ENCODE measurements at places on chromosomes 6 and 20. TPM values are rescaled to one million over a fixed set of nuclear protein-coding genes. Genes with fewer than 3 reads are reported as not detected.

DNA sequence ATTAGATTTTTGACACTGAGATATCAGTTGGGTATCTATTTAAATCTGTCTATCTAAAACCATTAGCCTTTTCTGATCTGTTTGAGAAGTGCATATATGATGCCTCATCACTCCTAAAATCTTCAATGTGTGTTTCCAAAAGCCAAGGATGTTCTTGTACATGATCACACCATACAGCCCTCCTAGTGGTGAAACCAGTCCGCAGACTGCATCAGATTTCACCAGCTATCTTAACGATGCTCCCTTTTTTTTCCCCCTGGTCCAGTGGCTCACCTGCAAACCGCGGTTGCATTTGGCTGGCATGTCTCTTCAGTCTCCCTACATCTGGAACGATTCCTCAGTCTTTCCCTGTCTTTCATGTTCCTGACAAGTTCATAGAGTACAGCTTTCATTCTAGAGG, 4.0 kb downstream of the KIZ start:
- DNase-seq = no peak

GRCh38 chr6:31400467-31401289, 2.7 kb upstream of the MICA start:
- DNase-seq = peak; percentile 48

GRCh38 chr6:169950558-169950957, 199.1 kb downstream of the ERMARD start:
- peak; percentile 4 for DNase-seq

DNA sequence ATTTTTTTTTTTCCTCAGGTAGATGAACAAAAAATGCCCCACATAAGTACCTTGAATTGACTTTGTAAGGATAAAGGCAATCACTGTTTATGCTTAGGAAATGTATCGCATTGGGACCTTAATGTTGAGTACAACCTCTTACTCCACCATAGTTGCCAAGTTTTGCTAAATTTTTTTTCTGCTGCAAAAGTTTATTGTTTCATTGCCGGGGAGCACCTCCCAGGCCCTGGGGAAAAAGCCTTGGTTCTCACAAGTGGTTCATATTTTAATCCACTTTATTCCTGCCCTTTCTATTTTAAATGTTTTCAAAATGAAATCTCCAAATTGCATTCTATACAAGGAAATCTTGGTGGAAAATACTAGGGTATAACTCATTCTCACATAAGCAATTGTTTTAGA, 52.3 kb upstream of the UTRN start:
- no peak for DNase-seq

Gene GRM1
- total RNA-seq = 25.0 TPM

DNA sequence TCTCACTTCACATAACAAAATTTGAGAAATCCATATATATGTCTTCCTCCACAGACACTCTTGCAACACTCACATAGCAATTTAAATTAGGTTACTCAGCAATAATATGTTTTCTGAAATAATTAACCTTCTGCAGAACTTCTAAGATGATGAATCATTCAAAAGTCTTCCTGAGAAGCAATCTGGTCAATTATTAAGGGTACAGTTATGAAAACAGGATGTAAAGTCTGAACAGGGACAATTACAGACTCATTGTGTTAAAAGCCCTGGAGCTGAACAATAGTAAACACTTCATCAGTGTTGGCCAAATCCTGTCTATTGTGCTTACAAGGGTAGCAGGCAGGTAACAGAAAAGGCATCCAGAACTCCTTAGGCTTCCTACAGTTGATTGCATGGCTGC, 75.4 kb downstream of the FILIP1 start:
- DNase-seq = no peak

Gene HDGFL1
- 1.3 TPM for total RNA-seq

DNA sequence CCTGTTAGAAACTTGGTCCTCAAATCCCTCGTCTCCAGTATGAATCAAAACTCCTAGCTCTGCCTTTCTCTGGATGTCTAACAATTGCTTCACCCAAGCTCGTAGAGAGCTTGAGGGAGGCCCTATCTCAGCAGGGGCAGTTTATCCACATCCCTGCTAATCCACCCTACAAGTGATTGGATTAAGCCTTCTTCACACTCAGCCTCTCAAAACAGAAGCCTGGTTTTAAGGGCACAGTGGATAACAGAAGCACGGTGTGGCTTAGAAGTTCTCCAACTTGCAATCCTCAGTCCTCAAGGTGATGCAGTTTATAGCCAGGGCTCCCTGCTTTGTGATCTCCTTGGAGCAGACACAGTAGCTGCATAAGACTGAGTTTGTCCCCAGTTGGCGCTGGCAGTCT, 383.9 kb downstream of the KIF16B start:
- DNase-seq = no peak

DNA sequence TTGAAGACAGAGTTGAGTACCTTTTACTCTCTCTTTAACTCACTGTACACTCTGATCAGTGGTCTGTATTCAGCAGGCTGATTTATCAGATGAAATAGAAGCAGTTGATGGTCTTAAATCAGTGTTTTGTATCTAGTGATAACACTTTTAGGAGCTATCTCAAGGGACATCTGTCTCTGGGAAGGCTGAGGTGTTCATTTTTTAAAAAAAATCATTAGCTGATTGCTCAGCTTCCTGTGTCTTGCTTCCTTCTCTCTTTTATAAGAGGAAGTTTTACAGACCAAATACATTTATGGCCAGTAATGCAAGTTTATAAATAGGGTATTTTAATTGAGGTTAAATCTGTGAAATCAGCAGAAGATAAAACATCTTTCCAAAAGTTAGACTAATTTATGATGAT, 12.0 kb upstream of the CCDC170 start:
- DNase-seq = no peak

DNA sequence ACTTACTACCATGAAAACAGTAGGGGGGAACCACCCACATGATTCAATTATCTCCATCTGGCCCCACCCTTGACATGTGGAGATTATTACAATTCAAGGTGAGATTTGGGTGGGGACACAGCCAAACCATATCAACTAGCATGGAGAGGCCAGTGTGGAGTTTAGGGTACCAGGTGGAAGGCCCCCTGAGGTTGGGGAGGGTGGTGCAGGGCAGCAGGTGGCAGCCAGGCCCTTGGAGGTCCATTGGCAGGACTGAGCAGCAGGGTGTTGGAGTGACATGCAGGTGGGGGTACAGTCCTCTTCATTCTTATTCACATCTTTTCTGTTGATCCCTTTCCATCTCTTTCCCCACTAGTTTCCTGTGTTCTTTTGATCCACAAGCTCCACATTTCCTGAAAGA, 42.9 kb downstream of the PHACTR3 start:
- no peak for DNase-seq

GRCh38 chr6:132763269-132763668, 5.6 kb upstream of the VNN2 start:
- no peak for DNase-seq

GRCh38 chr6:118813775-118814174, 80.2 kb upstream of the ASF1A start:
- DNase-seq = no peak

DNA sequence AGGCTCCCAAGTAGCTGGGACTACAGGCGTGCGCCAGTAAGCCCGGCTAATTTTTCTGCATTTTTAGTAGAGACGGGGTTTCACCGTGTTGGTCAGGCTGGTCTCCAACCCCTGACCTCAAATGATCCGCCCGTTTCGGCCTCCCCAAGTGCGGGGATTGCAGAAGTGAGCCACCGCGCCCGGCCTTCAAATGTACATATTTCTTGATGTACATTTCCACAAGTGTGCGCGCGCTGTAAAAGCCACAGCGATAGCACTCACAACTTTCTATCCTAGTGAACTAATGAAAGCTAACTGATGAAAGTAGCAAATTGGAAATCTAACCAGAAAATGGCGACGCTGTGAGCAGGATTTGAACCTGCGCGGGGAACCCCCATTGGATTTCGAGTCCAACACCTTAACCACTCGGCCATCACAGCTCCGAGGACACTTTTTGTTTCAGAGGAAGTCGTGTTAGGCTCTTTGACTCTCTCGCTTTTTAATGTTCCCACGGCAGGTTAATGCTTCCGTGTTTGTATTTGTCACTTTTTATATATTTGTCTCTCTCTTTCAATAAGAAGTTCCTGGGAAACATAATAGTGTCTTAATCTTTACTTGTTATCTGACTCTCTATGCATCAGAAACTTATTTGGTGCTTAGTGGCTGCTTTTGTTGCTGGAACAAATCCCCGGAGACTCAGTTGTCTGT, 199.4 kb upstream of the ZNF184 start:
- DNase-seq = no peak

DNA sequence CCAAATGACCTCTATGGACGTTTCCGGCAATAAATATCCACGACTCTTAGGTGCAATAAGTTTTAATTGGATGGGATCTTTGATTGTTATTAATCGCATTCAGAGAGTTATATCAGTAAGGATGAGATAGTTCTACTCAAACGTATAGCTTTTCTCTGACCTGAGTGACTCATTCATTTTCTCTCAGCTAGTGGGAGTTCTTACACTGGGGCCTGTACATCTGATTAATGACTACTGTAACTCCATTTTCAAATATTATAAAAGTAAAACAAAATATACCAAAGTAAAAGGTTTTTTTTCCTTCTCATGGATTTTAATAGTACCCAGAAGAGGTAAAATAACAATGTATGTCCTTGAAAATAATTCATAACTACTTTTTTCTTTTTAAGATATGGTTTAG, 41.1 kb upstream of the SAMD5 start:
- no peak for DNase-seq

Gene MYBL2
- not detected for total RNA-seq

Gene SEL1L2
- total RNA-seq = not detected

Gene DDO
- total RNA-seq = 2.5 TPM

Gene LST1
- total RNA-seq = 10.6 TPM

DNA sequence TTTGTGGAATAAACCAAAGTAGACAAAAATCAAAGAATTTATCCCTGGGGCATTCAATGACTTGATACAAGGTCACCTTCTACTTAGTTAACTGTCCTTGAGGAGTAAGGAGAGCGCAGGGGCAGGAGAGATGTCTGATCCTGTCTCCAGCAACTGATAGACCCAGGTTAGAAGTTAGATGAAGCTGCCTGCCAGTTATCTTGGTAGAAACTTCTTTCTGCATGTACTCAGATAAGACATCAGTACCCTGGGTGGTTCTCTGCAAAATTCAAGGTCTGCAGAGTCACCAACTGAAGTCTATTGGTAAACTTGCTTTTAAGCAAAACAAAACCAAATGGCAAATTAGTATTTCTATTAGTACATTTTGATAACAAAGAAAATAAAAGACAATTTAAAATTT, 2.7 kb downstream of the SGK1 start:
- DNase-seq = no peak

GRCh38 chr6:7175462-7175861, 67.7 kb downstream of the RREB1 start:
- DNase-seq = no peak

DNA sequence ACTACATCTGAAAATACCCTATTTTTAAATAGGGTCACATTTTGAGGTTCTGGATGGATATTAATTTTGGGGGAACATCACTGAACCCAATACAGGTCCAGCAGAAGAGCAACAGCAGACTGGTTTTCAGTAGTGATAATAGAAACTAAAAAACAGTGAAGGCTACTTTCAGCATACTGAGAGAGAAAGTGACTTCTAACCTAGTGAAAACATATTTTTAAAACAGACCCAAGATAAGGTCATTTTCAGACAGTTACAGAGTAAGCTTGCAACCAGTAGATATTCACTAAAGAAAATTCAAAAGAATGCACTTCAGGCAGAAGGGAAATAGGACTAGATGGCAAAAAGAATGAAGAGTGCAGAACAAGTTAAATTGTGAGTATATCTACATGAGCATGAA, 42.0 kb upstream of the TMEM244 start:
- no peak for DNase-seq

Gene PRL
- total RNA-seq = not detected
